ENCODE measurements at places on chromosomes 6 and 20.

DNA sequence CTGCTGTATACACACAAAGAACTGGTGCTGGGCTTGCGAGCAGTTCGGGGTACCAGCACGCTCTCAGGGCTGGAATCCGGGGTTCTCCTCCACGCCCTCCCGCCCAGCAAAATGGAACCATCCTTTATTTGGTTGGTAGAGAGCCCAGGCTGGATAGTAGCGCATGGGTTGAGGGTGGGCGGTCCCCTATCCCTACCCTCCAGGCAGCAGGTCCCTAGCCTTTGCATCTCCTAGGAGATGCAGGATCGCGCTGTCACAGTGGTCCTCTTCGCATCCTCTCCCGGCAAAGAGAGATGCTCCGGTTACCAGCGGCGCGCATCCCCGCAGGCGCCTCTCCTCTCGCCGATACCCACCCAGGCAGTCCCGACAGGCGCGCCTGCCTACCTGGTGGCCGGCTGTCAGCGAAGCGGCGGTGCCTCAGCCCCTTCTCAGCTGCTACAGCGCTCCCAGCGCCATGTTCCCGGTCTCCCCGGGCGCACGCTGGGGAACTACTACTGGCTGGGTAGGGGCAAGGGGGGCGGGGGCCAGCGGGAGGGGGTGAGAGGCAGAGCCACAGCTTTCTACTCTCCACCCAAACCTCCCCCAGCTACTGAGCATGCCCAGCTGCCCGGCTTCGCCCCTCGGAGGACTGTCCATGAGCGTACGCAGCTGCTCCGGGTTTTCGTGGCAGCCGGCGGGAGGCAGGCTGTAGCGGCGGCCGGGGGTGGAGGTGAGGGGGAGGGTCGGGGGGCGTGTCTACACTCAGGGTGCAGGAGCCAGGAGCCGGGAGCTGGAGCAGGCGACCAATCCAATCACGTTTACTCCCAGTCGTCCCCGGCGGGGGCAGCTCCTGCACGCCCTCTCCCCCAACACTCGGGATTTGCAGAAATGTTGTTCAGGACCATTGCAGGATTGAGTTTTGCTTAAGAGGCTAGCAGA lies at the start of gene PAK5:
PAK5 (minus strand) TSS at position 699 of the 918 bp plus-strand sequence. CDS start 194,748 bp downstream, outside the sequence.
- DNase-seq = no peak

- DNase-seq = no peak
Observed at GRCh38 chr20:38834868-38835267, 29.4 kb downstream of the PPP1R16B start.

- no peak for DNase-seq
Observed at GRCh38 chr20:2273634-2274302, 22.0 kb upstream of the TGM3 start.

DNA sequence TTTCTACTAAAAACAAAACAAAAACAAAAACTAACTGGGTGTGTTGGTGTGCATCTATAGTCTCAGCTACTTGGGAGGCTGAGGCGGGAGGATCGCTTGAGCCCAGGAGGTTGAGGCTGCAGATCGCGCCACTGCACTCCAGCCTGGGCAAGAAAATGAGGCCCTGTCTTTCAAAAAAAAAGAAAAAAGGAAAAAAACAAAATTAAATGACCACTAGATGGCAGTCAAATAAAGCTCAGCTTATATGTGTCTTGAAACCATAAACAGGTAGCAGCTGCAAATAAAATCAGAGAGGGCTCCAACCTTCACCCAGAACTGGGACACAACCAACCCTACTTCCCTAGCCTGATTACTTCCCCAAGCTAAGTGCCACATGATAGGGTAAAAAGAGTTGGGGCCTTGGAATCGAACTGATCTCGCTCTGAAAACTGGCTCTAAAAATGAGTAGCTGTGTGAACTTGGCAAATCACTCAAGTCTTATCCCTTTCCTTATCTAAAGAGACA lies 67.1 kb upstream of the ADGRF4 start:
- DNase-seq = peak; percentile 8

GRCh38 chr20:2840967-2841531 lies 504 bp downstream of the VPS16 start:
- DNase-seq = peak; percentile 63

- no peak for DNase-seq
Observed at GRCh38 chr6:10722570-10722819, 375 bp upstream of the TMEM14C start.

DNA sequence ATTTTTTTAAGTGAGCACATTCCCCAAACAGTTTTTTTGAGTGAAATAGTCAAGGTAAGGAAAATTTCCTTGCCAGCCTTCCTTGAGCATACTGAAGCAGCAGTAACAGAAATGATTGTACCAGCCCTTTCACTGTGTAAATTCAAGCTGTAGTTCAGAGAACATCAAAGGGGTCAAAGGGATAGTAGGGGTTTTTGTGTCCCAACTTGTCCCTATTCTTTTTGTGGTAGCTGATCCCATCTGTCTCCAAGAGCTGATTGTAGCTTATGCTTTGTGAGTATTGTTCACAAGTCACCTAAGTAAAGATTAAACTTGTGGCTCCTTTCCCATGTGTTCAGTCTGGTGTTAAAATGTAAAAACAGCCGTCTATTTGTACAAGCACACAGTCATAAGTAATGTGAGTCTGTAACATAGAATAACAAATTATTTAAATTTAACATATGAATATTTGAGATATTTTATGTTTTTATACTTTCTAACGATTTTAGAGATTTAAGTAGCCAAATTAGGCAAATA lies 185.0 kb downstream of the CENPW start:
- no peak for DNase-seq

GRCh38 chr20:51542571-51543421 lies at the start of gene NFATC2:
NFATC2 (minus strand) TSS chr20:51542719; CDS start chr20:51542499, 220 bp downstream.
- DNase-seq = peak; percentile 54

GRCh38 chr6:2021713-2022125 lies 223.7 kb downstream of the GMDS start:
- DNase-seq = no peak

GRCh38 chr20:25269057-25269832 lies 21.4 kb downstream of the PYGB start:
- no peak for DNase-seq

- no peak for DNase-seq
Observed at GRCh38 chr20:37498066-37498665, 22.9 kb upstream of the NNAT start.

DNA sequence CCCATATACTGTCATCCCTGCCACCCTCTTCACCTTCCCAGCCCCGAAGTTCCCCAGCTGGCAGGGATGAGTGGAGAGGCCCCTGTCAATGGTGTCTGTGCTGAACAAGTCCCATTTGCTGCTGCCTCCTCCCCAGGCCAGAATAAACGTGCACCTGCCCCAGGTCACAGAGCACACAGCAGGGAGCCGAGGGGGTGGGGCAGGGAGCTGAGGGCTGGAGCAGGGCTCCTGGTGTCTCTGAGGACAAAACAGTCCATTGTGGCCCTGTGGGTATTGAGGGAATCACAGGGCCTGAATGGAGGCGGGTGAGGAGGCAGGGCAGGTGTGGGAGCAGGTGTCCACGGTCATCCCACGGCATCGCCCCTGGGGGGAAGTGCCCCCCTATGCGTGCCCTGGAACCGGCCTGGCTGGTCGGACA lies 55.8 kb downstream of the SNAI1 start:
- no peak for DNase-seq

- no peak for DNase-seq
Observed at GRCh38 chr6:16402581-16402900, 164.2 kb downstream of the GMPR start.

GRCh38 chr20:48025051-48025515 lies 239.8 kb upstream of the SULF2 start:
- no peak for DNase-seq

- DNase-seq = no peak
Observed at GRCh38 chr6:140344142-140344913, 969.9 kb upstream of the CITED2 start.

DNA sequence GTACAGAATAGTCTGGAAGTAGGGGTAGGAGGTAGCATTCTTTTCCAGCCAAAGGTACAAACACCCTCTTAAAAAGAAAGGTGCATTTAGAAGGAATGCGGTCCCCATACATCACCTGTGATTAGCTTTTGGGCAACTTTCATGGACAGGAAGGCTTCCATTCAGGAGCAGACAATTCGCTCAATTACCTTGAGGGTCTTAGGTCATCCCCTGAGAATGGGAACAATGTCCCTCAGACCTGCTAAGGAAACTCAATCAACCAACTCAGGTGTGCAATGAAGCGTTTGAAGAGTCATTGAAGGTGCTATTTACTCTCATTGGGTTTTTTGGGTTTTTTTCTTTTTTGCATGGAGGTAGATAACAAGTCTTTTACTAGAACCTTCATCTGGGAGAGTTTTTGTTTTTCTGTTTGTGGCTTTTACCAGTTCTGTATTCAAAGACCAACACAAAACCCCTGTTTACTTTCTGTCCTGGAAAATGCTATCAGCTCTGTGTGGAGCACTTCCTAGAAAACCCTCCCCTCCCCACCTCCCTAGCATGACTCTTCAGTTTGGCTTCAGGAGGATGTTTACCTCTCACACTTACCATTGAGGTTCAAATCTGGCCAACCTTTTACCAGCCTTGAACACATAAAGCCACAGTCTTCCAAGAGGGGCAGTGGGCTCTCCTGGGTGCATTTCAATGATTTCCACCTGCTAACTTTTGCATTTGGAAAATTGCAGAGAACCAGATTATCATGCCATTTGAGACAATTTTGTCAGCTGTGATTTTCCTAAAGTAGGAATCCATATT lies 271.2 kb upstream of the PRDM1 start:
- no peak for DNase-seq

DNA sequence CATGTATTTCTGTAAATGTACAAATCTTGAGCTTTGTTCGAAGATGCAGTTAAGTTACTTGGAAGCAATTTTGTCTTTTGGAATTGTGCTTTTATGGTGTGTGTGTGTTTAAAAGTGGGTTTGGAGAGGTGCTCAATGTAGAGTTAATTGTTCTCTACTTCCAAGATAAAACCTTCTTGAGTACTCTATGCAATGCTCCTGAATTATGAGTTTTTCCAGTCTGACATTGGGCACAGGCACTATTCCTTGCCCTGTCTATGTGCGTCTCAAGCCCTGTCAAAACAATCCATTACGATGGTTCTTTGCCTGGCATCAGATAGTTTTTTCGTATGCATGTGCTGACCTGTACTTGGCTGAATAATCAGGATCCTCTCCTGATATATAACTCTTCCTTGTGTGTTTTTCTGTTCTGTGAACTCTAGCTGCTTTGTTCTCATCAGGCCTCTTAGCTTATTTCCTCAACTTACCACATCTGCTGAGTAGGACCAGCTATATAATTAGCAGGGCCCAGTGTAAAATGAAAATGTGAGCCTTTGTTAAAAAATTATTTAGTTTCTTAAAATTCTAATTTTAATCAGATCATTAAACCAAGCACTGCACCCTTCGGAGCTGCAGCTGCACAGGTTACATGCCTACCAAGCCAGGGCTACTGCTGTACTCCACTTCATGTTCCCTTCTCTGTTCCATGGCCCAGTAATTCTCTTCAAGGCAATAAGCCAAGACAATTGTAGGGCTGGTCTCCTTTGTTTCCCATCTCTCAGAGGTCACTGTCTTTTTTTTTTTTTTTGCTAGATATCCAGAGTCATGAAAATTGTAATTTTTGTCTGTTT lies 160.1 kb downstream of the ZFAND3 start:
- DNase-seq = no peak

GRCh38 chr20:64244281-64244805 lies 11.2 kb upstream of the PCMTD2 start:
- DNase-seq = no peak

DNA sequence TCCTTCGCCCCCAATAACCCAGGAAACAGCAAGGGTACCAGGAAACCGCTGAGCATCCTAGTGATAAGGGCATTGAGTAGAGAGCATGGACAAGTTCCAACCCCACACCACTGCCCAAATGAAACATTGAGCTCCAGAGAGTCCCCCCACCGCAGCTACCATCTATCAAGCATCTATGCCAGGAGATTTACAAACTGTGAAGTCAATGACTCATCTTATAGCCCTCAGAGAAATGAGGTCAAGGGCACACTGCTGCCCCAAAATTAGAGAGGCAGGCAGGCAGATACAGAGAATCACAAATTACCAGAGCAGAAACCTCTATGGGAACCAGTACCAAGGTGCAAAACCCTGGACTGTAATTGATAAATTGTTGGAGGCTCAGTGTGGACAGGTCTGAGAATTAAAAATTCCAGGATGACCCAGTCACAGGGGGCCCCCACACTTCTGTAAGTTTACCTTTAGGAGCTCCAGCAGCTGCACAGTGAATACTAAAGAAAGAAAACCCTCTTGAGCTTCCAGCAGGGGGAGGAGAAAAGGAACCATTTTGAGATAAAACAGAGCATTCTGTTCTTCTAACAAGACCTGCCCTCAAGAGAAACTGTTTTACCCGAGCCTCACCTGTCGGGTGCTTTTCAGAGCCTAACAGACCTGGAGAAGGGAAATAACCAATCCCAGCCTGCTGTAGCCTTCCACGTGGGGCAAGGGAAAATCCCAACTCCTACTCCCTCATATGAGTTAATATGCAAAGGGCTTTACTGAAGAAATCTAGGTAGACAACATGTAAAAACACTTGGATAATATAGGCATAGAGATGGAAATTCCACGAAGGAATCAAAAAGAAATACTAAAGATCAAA lies 118.0 kb upstream of the ARID1B start:
- DNase-seq = no peak

- no peak for DNase-seq
Observed at GRCh38 chr6:87105823-87106222, 10.9 kb upstream of the CGA start.

- no peak for DNase-seq
Observed at GRCh38 chr6:2817903-2818443, 23.7 kb downstream of the SERPINB1 start.

DNA sequence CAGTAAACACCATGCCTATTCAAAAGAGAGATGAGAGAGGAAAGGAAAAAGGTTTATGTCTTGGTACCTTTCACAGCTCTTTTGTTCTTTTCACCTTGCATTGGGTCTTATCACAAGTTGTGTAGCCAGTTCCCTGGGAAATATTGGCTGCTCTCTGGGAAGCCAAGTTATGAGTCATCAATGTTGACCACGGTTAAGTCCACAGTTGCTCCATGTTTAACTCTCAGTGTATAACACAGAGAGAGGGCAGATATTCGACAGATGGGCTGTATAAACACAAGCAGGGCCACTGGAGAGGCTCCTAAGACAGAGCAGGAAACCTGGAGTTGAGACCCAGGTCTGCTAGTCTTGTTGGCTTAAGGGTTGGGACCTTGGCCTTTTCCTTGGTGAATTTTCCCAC lies 718.6 kb downstream of the QKI start:
- no peak for DNase-seq

DNA sequence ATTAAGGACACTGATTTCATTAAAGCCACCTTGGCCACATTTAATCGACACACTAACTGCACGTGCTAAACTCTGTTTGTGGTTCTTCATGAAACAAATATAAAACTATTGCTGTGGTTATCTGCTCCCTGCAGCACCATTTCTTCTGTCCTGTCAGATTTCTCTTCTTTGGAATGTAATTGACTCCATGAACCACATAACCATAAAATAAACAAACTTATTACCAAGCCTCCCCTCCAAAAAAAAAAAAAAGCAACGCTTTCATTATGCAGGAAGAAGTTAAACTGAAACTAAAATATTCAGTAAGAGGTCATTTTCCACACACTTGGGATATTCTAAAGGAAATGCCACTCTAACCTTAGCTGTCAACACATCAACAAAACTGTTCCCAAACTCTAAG lies 319.1 kb upstream of the NT5E start:
- no peak for DNase-seq

GRCh38 chr6:119119989-119120388 lies 41.5 kb upstream of the FAM184A start:
- no peak for DNase-seq

- no peak for DNase-seq
Observed at GRCh38 chr6:168052291-168052891, 26.6 kb downstream of the FRMD1 start.
